HFFc6 (cell line): ENCODE measurements at places on chromosomes 4 and X.
A peak's percentile ranks its signal among the peaks of the same experiment; 100 is the strongest.

DNA sequence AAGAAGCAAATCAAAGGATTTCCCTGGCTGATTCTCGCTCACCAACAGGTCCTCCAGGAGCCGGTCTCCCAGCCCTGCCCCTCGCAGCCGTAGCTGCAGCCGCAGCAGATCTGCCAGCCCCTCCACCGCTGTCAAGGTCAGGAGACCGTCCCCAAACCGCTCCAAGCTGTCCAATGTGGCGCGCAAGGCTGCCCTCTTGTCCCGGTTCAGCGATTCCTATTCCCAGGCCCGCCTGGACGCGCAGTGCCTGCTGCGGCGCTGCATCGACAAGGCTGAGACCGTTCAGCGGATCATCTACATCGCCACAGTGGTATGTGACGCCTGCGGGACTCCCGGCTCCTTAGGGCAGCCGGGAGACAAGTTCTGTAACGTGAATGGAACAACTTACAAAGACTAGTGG is 25.6 kb downstream of the SPATA18 start:
- DNase-seq = no peak

GRCh38 chr4:139817657-139818452 is 152.2 kb downstream of the MGST2 start:
- no peak for DNase-seq

GRCh38 chr4:2935762-2936743 is 27.2 kb downstream of the NOP14 start:
- DNase-seq = peak; percentile 46

GRCh38 chr4:3399277-3400194 is 42.2 kb upstream of the HGFAC start:
- DNase-seq = peak; percentile 8

DNA sequence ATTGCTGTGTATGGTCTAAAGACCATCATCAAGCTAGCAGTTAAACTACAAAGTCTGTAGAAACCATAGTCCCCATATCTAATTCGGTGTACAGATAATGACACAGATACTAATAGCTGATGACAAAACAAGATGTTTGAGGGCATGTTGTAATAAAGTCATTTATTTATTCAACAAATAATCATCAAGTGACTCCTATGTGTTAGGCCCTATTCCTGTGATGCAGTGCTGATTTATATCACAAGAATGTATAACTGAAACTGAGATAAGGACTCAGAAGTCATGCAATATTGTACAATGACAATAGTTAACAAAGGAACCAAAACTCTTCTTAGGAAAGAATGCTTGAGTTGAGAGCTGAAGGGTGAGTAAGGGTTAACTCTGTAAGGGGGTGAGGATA is 315.0 kb upstream of the NR3C2 start:
- DNase-seq = no peak

DNA sequence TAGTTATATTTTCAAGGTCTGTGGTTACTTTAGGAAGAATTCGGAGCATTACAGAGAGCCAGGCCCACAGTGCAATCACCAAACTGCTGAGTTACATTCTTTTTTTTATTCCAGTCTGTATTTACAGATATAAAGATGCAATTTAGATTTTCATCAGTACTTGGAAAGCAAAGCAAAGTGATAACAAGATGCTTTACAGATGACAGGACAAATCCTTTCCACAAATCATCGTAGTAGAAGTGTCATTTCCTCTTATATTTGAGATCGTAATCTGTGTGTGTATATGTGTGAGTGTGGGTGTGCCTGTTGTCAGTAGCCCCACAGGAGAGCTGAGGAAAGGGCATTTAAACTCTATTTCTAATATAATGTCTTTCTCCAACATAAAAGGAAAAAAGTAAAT is 1893.7 kb downstream of the STIM2 start:
- no peak for DNase-seq

- DNase-seq = no peak
Measured at GRCh38 chr4:43716721-43717395, 731.8 kb downstream of the KCTD8 start.

- no peak for DNase-seq
Measured at GRCh38 chr4:175460414-175460813, 351.6 kb downstream of the GPM6A start.

DNA sequence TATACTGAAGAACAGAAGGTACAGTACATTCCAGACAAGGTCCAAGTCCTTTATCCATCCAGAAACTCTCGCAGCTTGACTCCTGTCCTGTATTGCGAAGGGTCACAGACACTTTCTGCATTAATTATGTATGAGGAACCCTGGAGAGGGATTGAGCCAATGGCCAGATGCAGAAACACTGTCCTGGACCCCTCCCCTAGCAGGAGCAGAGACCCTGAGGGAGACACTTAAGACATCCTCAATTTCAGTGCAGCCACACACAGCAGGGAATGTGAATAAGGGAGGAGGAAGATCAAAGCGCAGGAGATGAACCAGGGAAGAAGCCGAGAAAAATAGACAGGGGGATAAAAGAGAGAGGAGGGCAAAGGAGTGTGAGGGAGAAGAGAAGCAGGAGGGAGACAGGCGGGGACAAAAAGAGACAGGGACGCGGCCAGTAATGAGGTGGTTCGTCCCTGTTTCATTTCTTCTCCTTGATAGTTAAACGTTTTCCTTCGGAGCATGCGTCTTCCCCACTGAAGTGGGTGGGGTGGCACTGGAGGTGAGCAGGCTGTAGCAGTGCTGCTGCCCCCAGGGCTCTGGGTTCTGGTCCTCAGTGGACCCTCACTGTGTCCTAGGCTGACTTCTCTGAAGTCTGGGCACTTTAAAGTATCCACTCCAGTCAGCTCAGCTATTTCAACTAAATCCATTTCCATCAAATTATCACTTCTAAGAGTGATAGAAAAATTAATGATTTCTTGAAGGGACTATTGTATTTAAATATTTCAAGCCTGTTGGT is 356.4 kb upstream of the NOCT start:
- no peak for DNase-seq

- DNase-seq = peak; percentile 20
Measured at GRCh38 chr4:7101692-7102515, 34.0 kb upstream of the GRPEL1 start.

- no peak for DNase-seq
Measured at GRCh38 chr4:121057466-121057922, 14.8 kb downstream of the NDNF start.

- no peak for DNase-seq
Measured at GRCh38 chr4:128770807-128771206, 38.7 kb upstream of the JADE1 start.
